SIG-M5 (cell line): ENCODE measurements at places on chromosomes 1 and 21.

GRCh38 chr1:236149696-236150228 lies 7.4 kb downstream of the GPR137B start:
- no peak for DNase-seq

- no peak for DNase-seq
Measured at GRCh38 chr1:94708811-94709210, 111.3 kb upstream of the SLC44A3 start.

DNA sequence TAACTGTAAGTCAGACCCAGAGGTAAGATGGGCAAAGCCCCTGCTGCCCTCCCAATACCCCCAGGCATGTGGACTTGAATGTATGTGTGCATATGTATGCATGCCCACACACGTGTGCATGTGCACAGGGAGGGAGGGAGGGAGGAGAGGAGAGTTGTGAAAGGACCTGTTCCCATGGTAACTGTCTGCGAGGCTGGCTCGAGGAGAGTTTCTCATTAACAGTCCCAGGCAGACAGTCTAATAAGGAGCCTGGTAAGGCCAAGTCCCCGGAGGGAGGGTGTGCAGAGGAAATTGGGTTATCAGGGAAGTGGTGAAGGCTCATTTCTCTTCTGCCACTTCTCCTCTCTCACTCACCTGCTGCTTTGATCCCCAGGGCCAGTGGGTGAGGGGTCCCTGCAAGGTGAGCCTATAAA lies 74.9 kb downstream of the NFASC start:
- DNase-seq: no peak

DNA sequence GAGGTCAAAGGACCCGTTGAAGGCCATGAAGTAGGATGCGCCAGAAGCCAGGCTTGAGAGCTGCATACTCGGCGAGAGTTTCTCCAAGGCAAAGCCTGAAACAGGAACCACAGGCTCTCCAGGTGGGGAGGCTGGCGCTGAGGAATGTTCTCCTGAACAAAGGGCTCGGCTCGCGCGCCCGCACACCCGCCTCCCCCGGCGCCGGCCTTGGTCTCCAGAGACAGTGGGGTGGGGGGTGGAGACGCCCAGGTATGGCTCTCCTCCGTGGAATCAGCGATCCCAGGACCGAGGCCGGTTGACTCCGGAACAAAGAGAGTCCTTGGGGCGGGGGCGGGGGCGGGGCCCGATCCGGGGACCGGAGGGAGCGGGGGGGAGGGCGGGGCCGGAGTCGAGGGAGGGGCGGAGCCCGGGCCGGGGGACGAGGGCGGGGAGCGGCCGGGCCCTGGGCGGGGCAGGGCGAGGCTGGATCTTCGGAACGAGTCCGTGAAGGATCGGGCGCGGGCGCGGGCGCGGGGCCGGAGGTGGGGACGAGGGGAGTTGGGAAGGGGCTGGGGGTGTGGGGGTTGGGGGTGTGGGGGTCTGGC lies 85.0 kb downstream of the NKAIN1 start:
- DNase-seq: no peak
